ENCODE measurements at places on chromosomes 11 and 22.

- no peak for DNase-seq
These were observed 310.5 kb downstream of the BRD1 start for GRCh38 chr22:49517211-49517610.

- DNase-seq, result no peak
These were observed 15.8 kb downstream of the SHANK3 start for GRCh38 chr22:50688448-50688847.

DNA sequence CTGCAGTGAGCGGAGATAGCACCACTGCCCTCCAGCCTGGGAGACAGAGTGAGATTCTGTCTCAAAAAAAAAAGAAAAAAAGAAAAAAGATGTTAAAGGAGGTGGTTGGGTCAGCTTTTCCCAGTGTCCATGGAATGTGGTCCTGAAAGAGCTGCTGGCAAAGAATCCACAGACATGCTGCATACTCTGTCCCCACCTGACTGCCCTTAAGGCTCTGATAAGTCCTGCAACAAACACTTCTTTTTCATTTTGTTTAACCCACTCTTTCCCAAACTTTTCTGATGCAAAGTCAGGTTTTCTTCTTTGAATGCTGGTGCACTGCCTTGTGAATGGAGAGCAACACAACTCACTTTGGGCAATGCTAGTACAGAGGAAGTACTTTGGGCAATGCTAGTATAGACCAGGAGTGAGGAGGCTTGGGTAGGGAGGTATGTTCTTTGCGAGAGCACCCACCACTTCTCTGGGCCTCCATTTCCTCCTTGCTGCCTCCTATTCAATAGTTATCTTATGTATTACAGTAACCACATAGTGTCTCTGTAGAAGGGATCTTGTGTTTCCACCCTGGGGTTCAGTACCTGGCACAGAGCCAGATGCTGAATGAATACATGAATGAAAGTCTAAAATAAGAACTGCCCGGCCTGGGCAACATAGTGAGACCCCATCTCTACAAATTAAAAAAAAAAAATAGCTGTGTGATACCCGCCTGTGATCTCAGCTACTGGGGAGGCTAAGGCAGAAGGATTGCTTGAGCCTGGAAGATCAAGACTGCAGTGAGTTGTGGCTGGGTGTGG is 18.9 kb downstream of the LIF start:
- peak; percentile 73 for DNase-seq

GRCh38 chr11:9385327-9385899 is 961 bp downstream of the IPO7 start:
- DNase-seq, result peak; percentile 45

Measured in hematopoietic multipotent progenitor cell treated with erythropoietin and hydrocortisone succinate and interleukin-3 and kit ligand, for 4 days (in vitro differentiated cells).